Spleen (tissue), 13 donors: ENCODE measurements at places on chromosomes 3 and 15.

- DNase-seq, result no peak
Measured at GRCh38 chr15:80127911-80128310, 24.9 kb upstream of the FAH start.

DNA sequence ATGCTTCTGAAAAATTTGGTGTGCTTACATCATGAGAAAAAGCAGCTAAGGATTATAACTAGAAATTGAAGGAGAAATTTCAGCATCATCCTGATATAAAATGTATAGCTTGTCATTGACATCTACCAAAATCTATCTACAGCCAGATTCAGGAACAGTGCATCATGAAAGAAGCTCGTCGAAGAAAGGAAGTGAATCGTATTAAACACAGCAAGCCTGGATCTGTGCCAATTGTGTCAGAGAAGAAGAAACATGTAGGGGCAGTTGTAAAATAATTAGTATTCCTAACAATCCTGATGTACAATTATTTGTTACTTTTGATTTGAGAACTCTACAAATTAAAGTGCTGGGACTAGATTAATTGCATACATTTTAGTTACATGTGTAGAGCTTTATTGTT, 37.2 kb downstream of the AP4E1 start:
- no peak for DNase-seq

- no peak for DNase-seq
Measured at GRCh38 chr3:127978636-127979035, 63.6 kb downstream of the KBTBD12 start.

DNA sequence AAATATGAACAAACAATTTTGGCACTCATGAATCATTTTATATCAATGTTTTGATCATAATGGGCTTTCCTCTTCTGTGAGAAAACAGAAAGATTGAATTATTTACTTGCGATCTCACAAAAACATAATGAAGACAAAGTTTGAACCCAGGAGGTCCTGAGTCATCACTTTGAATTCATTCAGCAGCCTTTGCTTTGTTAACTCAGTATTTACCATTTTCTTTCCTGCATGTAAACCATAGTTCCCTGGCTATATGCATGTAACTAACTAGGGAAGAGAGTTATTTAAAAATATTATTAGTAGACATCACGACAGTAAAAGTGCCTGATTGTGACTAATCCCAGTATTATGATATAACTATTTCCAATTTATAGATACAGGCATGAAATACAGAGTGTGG, 1026.2 kb downstream of the PLOD2 start:
- no peak for DNase-seq

GRCh38 chr3:179806177-179806576, 153.3 kb downstream of the USP13 start:
- no peak for DNase-seq

DNA sequence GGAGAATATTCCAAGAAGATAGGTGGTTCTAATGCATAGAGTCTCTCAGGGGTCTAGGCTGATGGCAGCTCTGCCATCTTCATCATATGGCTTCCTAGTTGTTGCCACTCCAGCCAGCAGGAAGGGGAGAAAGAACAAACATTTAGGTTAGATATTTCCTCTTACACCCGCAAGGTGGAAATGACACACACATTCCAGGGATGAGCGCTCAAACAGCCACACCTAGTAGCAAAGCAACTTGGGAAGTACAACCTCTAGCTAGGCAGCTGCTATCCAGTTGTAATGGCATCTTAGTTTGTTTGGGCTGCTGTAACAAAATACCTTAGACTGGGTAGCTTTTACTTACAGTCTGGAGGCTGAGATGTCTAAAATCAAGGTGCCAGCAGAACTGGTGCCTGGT, 51.9 kb upstream of the ADAMTSL3 start:
- DNase-seq, result no peak

- no peak for DNase-seq
Measured at GRCh38 chr15:40584191-40584590, 9.9 kb upstream of the KNL1 start.

DNA sequence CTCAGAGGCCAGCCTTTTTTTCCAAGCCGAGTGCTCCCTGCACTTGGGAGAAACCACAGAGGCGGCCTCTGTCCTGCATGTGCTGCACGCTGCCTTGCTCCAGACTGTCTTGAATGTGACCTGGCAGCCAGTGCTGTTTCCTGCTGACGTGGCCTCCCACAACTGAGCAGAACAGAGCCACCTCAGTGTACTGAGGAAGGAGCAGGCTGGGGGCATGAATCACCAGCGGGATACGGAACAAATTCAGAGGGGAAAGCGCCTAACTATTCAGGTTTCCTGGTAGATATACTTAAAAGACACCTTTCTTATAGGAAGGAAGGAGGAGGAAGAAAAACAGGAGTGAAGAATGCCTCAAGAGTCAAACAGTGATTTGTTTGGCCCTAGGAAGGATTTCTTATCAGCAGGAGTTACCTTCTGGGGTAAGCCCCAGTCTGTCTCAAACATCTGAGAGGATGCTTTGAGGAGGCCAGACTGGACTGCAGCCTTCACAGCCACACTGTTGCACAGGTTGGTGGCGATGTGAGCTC, 114.0 kb downstream of the FNDC3B start:
- peak; percentile 86 for DNase-seq

DNA sequence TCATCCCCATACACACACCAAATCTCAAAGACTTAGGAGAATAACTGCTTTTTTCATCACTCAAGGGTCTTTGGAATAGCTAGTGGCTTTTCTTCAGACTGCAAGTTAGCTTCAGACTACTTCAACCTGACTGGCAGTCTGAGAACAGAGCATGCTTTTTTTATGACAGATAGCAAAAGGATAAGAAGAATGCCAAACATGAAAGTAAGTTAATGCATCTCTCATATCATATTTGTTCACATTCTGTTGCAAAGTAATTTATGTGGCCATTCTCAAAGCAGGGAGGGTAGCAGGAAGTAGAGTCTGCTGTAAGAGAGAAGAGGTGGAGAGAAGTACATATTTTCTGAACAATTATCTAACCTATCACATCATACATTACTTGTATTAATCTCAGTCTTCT, 544.4 kb downstream of the ZPLD1 start:
- no peak for DNase-seq

- peak; percentile 89 for DNase-seq
Measured at GRCh38 chr3:132721479-132722164, 587 bp downstream of the NPHP3 start.

DNA sequence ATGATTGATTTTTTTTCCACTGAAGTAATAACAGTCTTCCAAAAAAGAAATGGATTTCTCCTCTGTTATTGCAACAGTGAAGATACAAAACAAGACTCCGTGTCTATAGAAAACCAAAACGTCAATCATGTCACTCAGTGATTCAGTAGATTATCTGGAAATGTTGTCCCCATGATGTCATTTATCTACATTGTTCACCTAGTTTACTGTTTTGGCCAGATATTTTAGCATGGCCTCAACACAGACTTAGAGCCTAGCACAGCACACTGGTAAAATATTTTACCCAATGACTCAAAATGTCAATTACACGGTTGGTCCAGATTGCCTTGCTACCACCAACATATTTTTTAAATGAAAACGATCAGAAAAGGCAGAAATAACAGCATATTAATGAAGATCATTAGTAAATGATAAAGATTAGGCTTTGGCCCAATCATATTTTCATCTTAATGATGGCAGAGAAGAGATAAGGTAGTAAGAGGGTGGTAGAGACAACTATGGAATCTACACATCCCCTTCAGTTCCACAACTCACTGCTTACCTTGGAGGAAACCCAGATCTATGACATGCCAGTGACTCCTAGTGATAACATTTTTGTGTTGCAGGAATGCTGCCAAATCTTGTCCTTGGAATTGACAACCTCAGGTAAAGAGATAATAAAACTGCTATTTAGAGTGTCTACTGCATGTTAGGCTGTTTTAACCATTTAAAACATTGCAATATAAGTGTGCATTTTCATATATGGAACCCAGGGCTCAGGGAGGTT, 347.7 kb upstream of the ARPP21 start:
- no peak for DNase-seq

DNA sequence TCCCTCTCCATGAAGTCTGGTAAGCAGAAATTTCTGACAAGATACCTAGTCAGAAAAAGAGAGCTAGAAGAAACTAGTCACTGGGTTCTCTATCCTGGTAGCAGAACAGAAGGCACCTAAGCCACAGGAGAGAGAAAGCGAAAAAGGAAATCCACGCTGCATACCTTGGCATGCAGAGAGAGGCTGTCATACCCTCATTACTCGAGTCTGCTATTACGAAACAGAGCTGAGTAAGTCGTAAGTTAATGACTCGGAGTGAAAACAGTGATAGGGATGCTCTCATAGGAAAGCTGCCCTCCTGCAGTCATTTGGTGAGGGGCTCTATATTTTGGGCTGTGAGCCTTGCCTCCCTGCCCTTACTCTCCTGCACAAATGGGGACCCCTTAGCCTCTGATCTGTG, 16.2 kb downstream of the CLRN1 start:
- DNase-seq, result no peak

DNA sequence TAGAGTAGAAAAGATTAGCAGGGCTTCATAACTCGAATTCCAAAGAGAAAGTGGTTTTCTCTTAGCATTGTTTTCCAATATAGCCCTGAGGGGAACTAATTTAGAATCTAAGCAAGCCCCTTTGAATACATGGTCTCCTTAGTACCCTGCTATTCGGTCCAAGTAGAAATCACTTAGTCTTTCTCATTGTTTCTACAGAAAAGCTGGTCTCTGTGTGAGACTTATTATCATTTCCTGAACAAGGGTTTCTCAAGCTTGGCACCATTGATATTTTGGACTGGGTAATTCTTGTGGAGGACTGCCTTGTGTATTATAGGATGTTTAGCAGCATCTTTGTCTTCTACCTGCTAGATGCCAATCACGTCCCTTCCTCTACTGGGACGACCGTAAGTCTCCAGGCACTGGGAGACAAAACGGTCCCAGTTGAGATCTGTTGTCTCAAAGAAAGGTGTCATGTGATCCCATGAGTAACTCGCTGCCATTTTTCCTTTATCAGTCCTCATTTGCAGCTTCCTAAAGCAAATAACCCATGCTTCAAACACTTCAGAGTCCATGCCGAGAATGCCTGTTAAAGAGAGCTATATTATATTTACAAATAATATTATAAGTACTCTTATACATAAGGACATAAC, 230.7 kb upstream of the SLCO3A1 start:
- DNase-seq, result no peak

DNA sequence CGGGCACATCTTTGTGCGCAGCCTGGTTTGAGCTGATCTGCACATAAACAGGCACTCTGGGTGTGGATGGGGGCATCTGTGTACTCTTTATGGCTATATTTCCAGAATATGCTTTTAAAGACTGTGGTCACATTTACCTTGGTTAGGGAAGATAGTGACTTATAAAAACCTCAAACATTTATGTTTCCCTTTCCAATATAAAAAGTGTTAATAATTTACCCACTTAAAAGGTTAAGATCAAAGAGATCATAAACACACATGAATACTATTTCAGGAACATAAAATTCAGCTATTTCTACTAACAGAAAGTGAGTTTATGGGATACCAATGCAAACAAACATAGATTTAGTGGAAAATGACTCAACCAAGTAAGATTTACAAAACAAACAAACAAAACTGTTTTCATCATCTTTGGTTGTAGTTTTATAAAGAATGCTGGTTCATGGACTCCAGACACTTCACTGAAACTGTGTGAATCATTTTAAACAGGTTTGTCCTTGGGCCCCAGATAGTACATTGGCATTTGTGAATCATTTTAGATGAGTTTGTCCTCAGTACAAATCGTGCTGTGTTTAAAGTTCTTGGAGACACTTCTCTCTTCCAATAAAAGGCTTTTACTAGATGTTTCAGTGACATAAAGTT, 253.5 kb upstream of the CTDSPL start:
- DNase-seq, result no peak

DNA sequence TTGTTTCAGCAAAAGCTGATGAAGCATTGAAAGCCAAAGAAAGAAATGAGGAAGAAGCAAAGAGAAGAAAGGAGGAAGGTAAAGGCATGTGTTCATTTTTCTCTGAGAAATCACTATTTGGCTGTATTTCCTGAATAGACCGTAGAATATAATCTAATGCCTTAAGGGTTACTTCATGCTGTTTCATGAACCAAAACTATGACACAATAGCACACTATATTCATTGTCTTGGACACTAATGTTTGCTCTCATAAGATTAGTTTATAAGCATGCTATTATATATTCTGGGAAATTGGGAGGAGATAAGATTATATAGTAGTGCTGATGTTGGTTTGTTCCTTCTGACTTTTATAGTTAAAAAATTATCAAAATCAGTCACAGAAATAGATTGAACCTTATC, 110.1 kb upstream of the MLF1 start:
- DNase-seq, result no peak

- DNase-seq, result no peak
Measured at GRCh38 chr15:99921101-99921500, 187.9 kb upstream of the LYSMD4 start.

GRCh38 chr3:58557491-58557890, 19.7 kb downstream of the FAM107A start:
- no peak for DNase-seq

- no peak for DNase-seq
Measured at GRCh38 chr15:73965094-73965757, 26.9 kb downstream of the STOML1 start.

DNA sequence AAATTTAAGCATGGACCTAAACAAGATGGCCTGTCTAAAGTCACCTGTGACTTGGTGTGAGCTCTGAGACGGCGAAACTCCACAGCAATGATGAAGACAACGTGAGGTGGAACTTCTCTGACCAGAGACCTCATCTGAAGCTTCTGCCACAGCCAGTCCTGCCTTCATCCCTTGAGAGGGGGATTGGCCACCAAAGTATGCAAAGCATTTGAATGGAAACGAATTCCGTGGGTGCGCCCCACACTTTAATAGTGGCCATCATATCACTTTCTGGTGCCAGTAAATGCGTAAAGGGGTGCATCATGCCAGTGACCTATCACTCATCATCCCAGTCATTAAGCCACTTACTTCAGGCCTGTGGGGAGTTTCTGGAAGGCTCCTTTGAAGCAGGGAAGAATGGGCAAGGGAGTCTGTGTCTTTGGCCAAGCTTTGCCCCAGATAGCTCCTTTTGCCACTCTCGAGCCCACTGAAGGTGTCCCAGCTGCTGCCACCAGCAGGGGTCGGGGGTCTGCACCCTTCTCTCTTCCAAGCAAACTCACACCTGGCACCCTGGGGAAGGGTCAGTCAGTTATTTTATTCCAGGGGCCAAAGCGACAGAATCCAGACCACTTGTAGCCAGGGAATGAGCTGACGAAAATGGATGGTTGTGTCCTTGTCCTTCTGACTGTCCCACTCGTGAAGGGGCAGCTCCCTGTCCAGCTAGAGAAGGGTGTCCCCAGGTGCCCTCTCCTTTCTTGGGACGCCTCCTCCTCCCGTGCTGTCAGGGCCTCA, 17.7 kb downstream of the MUC20 start:
- DNase-seq, result no peak

- no peak for DNase-seq
Measured at GRCh38 chr3:183475016-183475763, 46.8 kb upstream of the MCF2L2 start.

DNA sequence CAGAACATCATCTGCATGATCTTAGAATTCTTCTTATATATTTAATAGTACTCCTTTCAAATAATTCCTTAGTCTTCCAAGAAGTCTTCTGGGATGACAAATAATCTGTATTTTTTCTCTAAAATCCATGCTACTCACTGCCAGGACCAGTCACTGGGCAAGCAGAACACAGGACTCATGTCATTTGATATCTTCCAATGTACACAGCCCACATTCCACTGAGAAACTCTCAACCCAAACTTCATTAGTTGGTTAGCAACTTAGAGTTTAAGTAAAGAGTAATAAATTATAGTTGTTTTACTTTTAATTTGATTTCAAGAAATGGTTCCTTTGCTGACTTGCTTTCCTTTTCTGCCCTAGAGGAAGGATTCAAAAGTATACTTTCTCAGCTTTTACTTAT, 317.0 kb downstream of the VGLL3 start:
- no peak for DNase-seq

- DNase-seq, result no peak
Measured at GRCh38 chr3:152175528-152175889, 93.2 kb upstream of the MBNL1 start.
